Activated CD4-positive, alpha-beta T cell treated with anti-CD3 and anti-CD28 coated beads, Interleukin-10, Interleukin-2, amounts not matched to agents 100 ng/mL and 50 ng/mL, durations not matched to agents 16 hours and 8 hours (primary cell): ENCODE measurements at places on chromosomes 1 and 21.
A peak's percentile ranks its signal among the peaks of the same experiment; 100 is the strongest.

DNA sequence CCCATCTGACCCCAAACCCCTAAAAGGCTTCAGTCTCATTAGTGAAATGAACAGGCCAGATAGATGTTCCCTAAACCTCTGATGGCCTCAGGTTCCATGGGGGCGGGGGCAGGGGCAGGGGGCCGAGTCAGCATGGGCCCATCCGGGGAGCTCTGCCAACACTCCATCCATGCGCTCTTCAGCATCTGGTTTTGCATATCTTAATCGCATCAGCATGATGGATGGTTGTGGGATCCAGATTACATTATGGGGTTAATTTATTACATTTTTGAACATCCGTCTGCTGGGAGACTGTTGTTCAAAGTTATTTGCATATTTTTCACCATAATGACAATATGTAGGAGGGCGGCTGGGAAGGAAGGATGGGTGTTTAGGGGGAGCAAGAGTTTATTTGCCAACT lies 3.1 kb upstream of the MAD2L2 start:
- DNase-seq = no peak

- peak; percentile 56 for DNase-seq
Measured at GRCh38 chr1:89598450-89599331, 34.2 kb upstream of the LRRC8C start.

DNA sequence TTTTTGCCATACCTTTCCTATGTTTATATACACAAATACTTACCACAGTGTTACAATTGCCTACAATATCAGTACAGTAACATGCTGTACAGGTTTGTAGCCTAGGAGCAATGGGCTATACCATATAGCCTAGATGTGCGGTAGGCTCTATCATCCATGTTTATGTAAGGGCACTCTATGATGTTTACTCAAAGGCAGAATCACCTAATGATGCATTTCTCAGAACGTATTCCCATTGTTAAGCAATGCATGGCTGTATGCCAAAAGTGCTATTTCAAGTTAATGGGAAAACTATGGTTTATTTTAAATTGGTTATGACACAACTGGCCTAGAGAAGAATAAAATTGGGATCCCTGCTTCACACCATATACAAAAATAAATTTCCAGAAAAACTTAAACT lies 36.9 kb upstream of the DISP1 start:
- DNase-seq = no peak

GRCh38 chr1:4016351-4017130 lies 116.5 kb upstream of the C1orf174 start:
- DNase-seq = no peak

DNA sequence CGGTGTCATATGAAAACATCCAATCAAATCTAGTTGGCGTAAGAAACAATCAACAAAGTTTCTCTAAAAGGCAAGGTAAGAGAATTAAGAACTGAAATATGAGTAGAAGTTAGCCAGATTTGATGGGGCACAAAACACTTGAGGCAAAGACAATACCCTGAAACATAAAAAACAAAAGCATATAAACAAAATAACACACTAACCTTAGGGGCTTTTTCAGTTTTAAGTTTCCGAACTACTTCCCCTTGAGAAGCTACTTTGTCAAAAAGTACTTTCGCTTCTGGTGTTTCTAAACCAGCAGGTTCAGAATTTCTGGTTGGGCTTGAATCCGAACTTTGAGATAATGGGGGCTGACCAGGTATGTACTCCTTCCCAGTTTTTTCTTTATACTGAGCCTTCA lies 57.9 kb downstream of the EPRS1 start:
- DNase-seq = no peak

DNA sequence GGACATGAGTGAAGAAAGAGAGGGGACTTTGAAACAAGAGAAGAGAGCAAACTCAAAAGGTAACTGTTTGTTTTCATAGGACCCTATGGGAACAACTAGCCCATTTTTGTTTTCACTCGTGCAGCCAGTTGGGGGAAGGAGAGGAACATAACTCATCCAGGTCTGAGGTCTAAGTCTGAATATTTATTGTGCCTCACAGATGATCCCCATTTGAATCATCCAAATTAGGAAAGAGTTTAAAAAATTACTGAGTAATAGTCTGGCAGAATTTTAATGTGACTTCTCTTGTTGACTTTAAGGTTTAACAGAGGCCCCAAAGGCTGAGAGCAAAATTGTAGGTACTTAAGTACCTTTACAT lies 10.4 kb upstream of the TSPAN2 start:
- DNase-seq = peak; percentile 52

- no peak for DNase-seq
Measured at GRCh38 chr1:34166625-34167361, 1.8 kb upstream of the CSMD2 start.

- DNase-seq = no peak
Measured at GRCh38 chr1:87392248-87393192, 63.8 kb downstream of the LMO4 start.

- no peak for DNase-seq
Measured at GRCh38 chr1:180899262-180899661, 13.4 kb upstream of the KIAA1614 start.

- DNase-seq = peak; percentile 24
Measured at GRCh38 chr1:47231301-47232186, 481 bp downstream of the TAL1 start.

DNA sequence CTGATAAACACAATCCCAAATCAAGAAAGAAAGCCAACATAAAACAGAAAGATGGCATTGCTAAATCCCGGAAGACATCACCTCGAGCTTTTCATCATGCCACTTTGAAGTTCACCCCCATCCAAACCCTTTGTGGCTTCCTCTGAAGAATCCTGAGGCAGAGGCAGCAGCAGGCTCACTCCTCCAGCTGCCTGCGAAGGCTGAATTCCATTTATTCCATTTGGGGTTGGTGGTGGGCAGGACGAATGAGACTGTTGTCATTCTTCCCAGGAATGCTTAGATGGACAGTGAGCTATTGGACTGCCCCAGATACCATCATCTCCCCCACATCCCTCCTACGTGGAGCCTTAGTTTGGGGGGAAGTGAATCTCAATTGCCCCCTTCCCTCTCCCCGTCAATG lies 437.5 kb downstream of the SMYD3 start:
- no peak for DNase-seq

- DNase-seq = no peak
Measured at GRCh38 chr1:19036041-19036812, 79.8 kb upstream of the IFFO2 start.

- DNase-seq = peak; percentile 38
Measured at GRCh38 chr1:231020139-231020601, 19.9 kb downstream of the FAM89A start.

DNA sequence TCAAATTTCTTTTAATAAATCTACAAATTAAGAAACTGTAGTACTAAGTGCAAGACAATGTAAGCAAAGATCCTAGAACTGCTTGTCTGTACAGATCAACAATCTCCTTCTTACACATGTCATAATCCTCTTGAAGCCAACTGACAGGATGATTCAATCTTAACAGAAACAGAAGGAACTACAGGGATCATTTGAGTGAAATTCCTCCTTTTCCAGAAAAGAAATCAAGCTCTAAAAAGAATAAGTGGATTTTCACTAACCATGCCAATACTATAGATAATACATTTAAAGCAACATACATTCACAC lies 53.2 kb downstream of the RAB3GAP2 start:
- DNase-seq = no peak

DNA sequence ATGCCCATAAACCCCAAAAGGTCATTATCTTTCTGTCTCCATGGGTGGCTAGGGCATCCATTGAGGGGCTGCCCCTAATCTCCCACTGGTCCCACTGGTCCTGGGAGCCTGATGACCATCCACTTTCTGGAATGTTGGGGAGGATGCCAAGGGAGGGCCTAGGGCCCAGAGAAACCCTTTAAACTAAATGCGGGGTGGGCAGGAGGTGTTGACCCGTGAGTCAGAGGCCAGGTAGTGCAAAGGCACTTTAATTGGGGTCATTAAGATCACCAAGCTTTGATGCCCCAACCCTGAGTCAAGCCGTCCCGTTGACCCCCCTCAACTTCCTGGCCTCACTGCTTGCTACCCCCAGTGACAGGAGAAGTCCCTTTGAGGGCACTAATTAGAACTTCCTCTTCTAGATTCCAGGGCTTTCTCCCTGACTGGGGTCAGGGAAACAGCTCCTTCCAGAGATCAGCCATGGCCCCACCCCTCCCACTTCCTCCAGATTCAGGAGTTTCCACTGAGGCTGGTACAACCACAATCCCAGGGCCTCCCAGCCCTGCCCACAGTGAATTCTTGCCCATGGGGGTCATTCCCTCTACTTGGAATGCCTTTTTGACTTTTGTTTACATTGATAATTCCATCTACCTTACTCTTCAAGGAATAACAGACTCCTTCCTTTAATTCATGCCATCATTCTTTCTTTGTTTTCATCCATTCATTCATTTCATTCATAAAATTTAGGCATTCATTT lies 15.5 kb upstream of the SERINC2 start:
- DNase-seq = no peak

DNA sequence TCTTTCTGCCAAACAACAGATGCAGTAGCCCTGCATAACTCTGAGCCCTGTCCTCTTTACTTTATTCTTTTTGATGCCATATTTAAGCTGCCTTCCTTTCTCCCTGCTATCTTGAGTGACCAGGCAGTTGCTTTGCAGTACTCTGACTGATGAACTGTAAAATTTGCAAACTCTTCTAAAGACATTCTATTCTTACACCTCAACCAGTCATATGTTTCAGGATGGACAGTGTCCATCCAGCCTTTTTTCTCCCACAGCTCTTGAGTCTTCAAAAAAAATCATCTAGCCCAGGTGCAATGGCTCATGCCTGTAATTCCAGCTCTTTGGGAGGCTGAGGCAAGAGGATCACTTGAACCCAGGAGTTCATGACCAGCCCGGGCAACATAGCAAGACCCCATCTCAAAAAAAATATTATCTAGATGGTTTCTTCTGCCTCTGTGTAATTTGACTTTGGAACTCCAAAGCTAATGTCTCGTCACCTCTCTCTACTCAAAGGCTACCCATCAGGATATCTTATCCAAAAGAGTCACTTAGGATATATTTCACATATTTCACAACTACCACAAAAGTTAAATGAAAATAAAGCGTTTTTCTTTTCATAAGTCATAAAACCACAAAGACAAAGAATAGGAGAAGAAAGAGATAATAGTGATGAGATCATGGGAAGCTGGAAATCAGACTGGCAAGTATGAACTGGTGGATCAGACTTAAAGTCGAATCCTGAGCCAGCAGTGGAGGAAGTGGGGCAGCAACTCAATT lies 54.6 kb upstream of the IPO9 start:
- DNase-seq = no peak

- DNase-seq = no peak
Measured at GRCh38 chr1:50422946-50423669, at the start of gene DMRTA2. Gene DMRTA2 (minus strand): TSS chr1:50423443. CDS start chr1:50421536, 1,907 bp downstream.

DNA sequence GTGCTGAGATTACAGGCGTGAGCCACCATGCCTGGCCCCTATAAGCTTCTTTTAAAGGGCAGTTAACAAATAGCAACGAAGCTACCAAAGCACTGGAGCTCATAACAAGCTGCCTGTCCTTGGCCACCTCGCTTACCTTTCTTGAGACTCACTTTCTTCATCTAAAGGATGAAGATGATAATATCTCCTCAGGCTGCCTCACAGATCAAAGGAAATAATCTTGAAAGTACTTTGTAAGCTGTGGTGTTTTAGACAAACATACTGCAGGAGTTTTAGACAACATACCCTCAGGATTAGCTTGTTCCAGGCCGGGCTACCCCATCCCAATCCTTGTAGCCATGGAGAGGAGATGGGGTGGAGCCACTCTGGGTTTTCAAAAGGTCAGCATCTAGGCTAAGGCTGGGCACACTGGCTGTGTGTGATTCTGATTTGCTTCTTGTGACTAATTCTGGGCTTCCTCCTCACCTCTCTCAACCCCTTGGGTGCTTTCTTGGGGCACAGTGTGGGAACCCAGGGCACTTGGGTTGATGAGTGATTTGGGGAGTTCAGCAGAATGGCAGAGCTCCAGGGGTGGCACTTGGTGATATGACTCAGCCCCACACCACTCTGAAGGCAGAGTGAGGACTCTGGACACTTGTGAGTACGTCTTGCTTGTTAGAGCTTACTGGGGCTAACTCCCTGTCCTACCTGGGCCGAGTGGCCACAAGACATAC lies 5.2 kb downstream of the GPR25 start:
- DNase-seq = peak; percentile 92

DNA sequence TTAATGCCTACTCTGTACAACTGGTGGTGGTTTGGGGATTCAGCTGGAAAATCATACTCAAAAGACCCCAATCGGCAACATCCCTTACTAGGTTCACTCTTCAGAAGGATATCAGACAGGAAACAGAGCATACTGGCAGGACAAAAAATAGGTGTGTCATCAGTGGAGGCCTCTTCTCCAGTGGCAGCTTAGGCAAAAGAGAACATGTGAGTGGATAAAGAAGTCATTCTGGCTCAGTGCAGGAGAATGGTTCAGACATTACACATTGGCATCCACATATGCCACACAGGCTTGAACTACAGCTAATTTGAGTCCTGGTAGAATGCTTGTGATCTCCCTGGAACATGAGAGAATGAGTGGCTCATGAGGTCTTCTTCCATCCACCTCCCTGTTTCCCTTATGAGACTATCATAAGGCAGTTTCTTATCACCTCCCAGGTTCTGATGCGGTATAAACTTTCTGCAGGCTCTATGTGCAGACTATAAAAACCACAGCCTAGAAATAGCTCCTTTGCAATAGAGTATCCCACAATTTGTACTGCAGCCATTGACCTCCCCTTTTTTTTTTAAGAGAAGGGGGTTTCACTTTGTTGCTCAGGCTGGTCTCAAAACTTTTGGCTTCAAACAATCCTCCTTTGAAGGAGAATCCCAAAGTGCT lies 24.7 kb downstream of the VAMP4 start:
- no peak for DNase-seq

- DNase-seq = no peak
Measured at GRCh38 chr1:183898001-183898396, 93.1 kb downstream of the RGL1 start.

- no peak for DNase-seq
Measured at GRCh38 chr1:90381598-90381997, 335.5 kb downstream of the BARHL2 start.

DNA sequence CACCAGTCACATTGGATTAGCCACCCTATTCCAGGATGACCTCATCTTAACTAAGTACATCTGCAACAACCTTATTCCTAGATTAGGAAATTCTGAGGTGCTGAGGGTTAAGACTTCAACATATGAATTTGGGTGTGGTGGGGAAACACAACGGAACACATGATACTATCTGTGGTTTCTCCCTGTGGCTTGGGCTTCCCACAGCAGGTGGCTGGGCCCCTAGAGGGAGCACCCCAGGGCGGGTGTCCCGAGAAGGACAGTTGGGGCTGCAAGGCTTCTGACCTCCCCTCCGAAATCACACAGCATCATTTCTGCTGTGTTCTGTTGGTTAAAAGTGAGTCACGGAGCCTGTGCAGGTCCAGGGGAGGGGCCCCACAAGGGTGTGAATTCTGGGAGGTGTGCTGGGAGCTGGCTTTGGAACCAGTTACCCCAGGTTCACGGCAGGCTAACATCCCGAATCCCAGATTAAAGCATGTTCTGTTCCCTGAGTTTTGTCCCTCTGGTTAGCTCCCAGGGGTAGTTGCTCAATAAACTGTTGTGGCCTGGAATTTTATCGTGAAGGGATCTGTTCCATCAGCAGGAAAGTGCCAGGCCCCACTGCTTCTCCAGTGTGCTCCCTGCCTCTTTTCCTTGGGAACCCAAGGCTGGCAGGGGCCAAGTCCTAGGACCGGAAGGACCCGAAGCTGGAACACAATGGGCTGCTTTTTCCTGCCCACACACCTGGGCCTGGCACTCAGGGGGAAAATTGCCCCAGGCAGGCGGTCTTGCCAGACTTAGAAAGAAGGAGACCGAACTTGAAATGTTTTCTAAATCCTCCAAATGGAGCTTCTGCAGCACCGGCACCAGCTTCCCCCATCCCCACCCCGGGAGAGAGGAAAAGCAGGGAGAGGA lies 154.0 kb upstream of the WNT4 start:
- no peak for DNase-seq

- DNase-seq = no peak
Measured at GRCh38 chr1:83775977-83776603, 222.8 kb downstream of the TTLL7 start.
